ENCODE measurements at places on chromosomes 2 and 18.

DNA sequence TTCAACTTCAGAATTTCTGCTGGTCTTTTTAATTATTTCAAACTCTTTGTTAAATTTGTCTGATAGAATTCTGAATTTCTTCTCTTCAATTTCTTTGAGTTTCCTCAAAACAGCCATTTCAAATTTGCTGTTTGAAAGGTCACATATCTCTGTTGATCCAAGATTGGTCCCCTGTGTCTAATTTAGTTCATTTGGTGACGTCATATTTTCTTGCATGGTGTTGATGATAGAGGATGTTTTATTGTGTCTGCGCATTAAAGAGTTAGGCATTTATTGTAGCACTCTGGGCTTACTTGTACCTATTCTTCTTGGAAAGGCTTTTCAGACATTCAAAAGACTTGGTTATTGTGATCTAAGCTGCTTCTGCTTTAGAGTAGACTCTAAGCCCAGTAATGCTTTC, 698.4 kb upstream of the LRRTM1 start:
- DNase-seq: no peak
- H3K27me3 ChIP-seq: no peaks in the 10 kb centered on the region
- no peak overlapping the region for H3K27ac ChIP-seq
- H3K4me3 ChIP-seq: no peak overlapping the region
- no peaks in the 10 kb centered on the region for H3K4me1 ChIP-seq

DNA sequence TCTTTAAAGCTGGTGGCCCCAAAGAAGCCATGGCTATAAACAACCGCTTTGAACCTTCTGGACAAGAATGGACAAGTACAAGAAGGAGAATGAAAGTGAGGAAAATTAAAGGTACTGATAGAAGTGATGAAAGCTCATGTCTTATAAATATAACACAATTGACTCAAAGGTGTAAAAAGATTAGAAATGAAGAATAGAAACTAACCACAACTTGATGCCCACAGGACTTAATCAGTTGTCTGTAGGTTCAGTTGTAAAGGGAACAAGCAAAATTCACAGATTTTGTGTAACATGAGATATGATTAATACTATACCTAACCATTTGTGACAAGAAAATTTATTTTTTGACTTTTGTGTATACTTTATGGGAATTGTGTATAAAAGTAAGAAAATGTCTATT, 135.7 kb downstream of the NUP35 start:
- no peak overlapping the region for H3K4me3 ChIP-seq
- H3K36me3 ChIP-seq: peaks cover 6% of the 10 kb centered on the region
- H3K4me1 ChIP-seq: no peaks in the 10 kb centered on the region
- no peaks in the 10 kb centered on the region for H3K27me3 ChIP-seq
- DNase-seq: no peak

DNA sequence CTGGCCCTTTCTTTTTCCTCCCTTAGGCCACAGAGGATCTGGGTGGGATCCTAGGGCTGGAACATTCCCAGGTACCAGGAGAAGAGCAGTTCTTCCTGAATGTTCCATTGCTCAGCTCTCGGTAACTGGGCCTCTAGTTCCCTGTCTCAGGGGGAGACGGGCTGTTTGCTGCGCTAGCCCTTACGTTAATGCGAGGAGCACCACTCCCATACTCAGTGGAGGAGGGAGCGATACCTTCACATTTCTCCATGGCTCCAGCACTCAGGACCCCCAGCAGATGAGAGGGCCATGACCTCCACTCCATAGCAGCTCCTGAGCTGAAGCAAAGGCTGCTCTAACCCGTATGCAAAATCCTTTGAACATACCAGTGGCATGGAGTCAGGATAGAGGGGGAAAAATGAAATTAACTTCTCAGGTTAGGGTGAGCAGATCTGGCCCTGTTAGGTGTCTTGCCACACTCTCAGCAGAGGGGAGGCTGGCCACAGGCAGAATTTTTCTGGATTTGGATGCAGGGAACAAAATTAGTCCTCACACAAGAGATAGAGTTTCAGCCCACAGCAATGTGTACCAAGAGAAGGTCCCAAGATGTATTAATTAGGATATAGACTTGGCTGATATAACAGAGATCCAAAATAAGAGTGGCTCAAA, 206.7 kb downstream of the ZFP36L2 start:
- peaks cover 13% of the 10 kb centered on the region for H3K36me3 ChIP-seq
- no peak for DNase-seq
- peaks cover 7% of the 10 kb centered on the region for H3K4me1 ChIP-seq
- H3K4me3 ChIP-seq: no peak overlapping the region

DNA sequence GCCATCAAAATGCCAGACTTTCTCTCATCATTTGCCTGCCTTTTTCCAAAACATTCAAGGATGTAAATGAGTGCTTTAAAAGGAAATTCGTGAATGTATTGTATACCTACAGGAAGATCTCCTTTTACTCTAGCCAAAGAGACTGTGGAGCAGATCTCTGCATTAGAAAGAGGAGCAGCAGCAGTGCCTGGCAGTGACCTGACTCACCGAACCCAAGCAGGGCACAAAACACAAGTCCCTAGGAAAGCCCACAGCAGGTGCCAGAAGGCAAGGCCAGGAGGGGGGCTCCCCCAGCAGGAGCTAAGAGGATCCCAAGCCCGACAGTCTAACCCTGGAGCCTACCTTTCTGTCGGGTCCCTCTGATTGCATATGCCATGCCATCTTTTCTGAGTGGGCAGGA, 47.9 kb downstream of the L3MBTL4 start:
- H3K4me1 ChIP-seq: peaks cover 24% of the 10 kb centered on the region
- no peak overlapping the region for H3K4me3 ChIP-seq
- H3K36me3 ChIP-seq: no peaks in the 10 kb centered on the region
- DNase-seq: no peak
- no peak overlapping the region for H3K27ac ChIP-seq

- no peak for DNase-seq
- peaks cover 27% of the 10 kb centered on the region for H3K27me3 ChIP-seq
- H3K27ac ChIP-seq: no peak overlapping the region
Observed at GRCh38 chr2:39682066-39682692, 16.5 kb downstream of the TMEM178A start.
